ENCODE measurements at places on chromosomes 5 and 9.

DNA sequence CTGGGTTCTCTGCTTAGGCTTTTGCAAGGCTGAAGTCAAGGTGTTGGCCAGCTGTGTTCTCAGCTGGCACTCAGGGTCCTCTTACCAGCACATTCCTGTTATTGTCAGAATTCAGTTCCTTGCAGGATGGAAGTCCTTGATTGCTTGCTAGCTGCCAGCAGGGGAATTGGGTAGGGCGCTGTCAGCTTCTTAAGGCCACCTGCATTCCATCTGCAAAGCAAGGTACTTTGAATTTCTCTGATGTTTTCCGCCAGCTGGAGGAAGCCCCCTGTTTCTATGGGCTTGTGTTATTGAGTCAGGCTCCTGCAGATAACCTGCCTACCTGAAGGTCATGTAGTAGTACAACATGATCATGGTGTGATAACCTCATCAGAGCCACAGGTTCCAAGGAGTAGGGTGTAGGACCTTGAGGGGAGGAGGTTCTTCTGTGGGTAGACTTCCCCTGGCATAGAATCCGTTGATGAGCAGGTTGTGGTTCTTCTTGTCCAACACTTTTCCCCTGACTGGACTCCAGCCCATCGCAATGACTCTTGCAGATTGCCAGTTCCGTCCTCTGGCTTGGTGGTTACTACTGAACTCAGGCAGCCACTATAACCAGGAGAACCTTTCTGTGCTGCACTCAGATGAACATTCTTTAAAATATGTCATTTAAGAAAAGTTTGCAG is 6.8 kb downstream of the TENT4A start:
- no peak for DNase-seq

- DNase-seq, result no peak
These were observed 15.0 kb downstream of the ARRDC3 start for GRCh38 chr5:91367908-91368648.

DNA sequence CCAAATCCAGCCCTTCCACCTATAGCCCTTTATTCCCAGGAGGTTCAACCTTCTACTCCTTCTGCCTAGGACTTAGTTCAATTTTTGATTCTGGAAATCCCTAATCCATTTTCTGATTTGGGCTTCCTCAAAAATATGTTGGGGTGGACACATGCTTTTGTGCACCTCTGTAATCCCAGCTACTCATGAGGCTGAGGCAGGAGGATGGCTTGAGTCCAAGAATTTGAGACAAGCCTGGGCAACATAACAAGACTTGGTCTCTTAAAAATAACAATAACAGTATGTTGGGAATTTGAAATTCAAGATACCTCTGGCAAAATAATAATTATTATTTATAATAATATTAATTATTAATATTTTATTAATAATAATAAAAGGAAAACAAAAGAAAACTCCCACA is 188.7 kb upstream of the TLE4 start:
- DNase-seq, result no peak

DNA sequence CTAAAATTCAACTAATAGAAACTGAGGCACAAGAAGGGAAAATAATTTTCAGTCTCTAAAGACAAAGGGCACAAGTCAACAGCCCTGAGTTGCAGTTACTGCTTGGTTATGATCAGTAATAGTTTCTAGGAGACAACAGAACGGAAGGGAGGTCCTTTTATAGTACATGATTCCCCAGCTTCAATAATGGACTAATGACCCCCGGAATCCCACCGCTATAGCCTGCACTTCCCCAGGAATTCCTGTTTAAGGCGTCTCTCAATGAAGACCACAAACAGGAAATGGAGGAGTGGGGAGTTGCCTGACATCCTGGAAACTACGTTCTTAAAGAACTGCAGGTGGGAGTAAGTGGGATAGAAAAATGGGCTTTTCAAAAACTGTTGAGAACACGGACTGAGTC is 60.6 kb downstream of the DIAPH1 start:
- no peak for DNase-seq

DNA sequence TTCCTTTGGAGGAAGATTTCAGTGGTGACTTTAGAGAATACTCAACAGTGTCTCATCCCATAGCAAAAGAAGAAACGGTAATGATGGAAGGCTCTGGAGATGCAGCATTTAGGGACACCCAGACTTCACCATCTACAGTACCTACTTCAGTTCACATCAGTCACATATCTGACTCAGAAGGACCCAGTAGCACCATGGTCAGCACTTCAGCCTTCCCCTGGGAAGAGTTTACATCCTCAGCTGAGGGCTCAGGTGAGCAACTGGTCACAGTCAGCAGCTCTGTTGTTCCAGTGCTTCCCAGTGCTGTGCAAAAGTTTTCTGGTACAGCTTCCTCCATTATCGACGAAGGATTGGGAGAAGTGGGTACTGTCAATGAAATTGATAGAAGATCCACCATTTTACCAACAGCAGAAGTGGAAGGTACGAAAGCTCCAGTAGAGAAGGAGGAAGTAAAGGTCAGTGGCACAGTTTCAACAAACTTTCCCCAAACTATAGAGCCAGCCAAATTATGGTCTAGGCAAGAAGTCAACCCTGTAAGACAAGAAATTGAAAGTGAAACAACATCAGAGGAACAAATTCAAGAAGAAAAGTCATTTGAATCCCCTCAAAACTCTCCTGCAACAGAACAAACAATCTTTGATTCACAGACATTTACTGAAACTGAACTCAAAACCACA is 67.4 kb downstream of the VCAN start:
- no peak for DNase-seq

GRCh38 chr5:73983644-73984043 is 357.6 kb downstream of the ARHGEF28 start:
- DNase-seq, result no peak

DNA sequence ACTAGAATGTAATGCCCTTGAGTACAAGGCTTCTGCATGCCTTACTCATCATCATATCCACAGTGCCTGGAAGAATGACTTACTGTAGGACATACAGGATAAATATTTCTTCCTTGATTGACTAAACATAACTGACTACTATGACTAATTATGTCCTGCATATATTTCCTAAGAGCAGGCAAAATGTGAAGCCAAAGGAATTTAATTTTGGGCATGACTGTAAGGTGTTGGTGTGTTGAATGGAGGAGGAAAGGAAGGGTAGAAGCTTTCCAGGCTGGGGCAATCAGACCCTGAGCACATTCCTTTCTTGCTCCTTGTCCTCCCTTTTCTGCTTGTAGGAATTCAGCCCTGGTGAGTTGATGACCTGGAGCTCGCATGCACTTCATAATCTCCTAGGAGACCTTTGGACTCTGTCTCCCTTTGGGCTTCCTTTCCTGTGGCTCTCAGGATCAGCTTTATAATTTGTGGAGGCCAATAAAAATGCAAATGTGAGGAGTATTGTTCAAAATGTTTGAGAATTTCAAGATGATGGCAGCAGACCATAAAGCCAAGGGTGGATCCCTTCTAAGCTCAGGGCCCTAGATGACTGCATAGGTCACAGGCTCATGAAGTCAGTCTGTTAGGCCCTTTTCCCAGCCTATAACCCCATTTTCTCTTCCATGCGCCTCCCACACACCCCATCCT is 174.0 kb downstream of the HMHB1 start:
- DNase-seq, result no peak

DNA sequence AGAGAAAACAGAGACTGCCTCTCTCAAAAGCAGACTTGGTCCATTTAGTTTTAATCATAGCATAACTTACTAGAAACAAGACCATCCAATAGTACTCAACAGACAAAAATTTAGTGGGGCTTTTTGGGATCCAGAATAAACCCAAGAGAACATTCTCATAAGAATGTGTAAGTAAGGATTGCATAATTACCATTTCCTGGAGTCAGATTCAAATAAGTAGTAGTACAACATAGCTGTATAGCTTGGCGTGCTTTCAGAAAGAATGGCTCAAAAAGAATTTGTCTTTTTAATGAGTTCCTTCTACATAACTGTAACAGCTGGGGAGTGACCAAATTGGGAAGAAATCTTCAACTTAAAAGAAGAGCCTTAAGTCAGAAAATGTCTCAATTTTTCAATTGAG is 145.4 kb downstream of the DENND1A start:
- DNase-seq, result no peak

DNA sequence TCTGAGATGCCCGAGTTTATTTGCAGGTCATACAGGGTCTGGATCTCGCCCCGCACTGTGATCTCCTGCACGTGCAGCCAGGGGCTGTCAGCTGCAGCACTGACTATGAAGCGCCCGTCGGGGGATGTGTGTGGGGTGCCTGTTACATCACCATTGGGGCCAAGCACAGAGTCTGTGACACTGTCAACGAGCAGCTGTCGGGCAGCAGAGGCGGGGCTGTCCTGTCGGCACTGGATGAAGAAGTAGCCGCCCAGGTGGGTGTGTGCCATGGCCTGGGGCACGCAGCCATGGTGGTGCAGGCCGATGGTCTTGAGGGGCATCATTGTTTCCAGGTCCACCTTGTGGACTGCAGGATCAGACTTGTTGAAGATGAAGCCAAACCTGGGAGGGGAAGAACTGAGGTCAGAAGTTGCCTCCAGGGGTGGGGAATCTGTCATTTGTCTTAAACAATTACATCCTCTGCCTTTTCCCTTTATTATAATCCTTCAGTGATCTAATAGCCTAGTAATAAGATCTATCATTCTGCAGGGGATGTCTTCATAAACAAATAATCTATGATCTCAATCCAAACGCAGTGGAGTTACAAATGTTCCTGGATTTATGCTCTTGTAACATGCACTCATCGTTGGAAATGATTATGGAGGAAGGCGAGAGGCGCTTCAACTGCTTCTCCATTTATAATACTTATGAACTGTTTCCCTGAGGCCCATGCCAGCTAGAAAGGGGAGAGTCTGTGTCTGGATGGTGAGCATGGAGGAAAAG is 147.8 kb downstream of the HSPA4 start:
- no peak for DNase-seq

GRCh38 chr5:135218790-135219568 is 180.1 kb downstream of the MACROH2A1 start:
- DNase-seq, result no peak

DNA sequence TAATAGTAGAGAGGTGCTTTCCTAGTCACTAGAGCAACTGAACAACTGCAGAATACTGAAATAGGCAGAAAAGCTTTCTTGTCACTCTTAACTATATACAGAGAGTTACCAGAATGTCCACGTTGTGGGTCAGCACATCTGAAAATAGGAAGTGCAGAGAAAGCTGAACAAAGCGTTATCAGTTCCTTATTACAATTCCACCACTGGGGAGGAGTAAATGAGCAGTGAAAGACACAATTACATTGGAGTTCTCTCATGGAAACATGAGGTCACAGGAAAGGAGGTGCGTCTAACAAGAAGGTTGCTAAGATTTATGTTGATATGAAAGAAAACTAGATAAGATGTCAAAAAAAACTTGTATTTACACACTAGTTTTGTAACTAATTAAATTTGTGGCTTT is 461.9 kb upstream of the COX7C start:
- DNase-seq, result no peak

- no peak for DNase-seq
These were observed 112.8 kb downstream of the MAPKAP1 start for GRCh38 chr9:125594223-125594610.

GRCh38 chr5:135251093-135251492 is 147.9 kb downstream of the MACROH2A1 start:
- peak; percentile 69 for DNase-seq

GRCh38 chr5:2697446-2698200 is 53.9 kb downstream of the IRX2 start:
- no peak for DNase-seq

- no peak for DNase-seq
These were observed 6.9 kb downstream of the SOHLH1 start for GRCh38 chr9:135692410-135692809.

GRCh38 chr5:148811756-148812155 is 14.7 kb upstream of the ADRB2 start:
- no peak for DNase-seq

Data from eye (tissue), 1 donor.